ENCODE measurements at places on chromosomes 3 and 15.
A peak's percentile ranks its signal among the peaks of the same experiment; 100 is the strongest.

- DNase-seq: peak; percentile 8
Observed at GRCh38 chr3:3145831-3146230, 19.1 kb downstream of the TRNT1 start.

- no peak for DNase-seq
Observed at GRCh38 chr3:88573472-88573871, 423.7 kb downstream of the C3orf38 start.

- no peak for DNase-seq
Observed at GRCh38 chr3:176855901-176856486, 341.3 kb downstream of the TBL1XR1 start.

GRCh38 chr3:73765878-73766545 lies 141.3 kb upstream of the PDZRN3 start:
- DNase-seq: peak; percentile 92

- DNase-seq: no peak
Observed at GRCh38 chr15:77228828-77229227, 157.9 kb upstream of the TSPAN3 start.

GRCh38 chr3:15815696-15816095 lies 17.9 kb upstream of the ANKRD28 start:
- peak; percentile 93 for DNase-seq

DNA sequence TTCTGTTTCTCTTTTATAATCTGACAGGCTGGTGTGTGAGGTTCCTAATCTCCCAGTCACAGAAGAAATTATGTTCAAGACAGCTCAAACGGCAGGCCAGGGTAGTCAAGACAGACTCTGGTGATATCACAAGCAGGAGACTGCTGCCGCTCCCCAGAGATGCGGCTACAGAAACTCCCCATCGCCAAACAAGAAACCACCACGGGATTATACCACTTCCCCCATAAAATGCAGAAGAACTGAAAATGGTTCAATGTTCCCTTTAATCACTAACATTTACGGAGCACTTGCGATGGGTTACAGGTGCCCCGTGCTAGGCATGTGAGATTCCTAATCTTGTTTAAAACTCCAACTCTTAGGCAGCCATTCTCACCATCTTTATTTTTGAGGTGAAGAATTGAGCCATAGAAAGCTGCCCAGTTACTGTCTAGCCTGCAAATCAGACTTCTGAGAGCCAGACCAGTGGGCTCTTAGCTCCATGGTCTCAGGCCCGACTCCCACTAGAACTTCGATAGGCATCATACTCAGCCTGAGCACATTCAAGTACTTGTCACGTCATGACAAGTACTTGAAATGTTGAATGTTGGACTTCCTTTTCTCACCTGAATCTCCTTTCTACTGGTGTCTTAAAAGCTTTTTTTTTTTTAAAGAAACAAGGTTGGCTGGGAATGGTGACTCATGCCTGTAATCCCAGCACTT lies 58.4 kb downstream of the TBC1D2B start:
- DNase-seq: no peak

Data from fibroblast of the aortic adventitia (primary cell).